LHCN-M2 (cell line): ENCODE measurements at places on chromosomes 16 and 17.

- no peak for DNase-seq
These were observed 61.4 kb downstream of the NXN start for GRCh38 chr17:917941-918740.

DNA sequence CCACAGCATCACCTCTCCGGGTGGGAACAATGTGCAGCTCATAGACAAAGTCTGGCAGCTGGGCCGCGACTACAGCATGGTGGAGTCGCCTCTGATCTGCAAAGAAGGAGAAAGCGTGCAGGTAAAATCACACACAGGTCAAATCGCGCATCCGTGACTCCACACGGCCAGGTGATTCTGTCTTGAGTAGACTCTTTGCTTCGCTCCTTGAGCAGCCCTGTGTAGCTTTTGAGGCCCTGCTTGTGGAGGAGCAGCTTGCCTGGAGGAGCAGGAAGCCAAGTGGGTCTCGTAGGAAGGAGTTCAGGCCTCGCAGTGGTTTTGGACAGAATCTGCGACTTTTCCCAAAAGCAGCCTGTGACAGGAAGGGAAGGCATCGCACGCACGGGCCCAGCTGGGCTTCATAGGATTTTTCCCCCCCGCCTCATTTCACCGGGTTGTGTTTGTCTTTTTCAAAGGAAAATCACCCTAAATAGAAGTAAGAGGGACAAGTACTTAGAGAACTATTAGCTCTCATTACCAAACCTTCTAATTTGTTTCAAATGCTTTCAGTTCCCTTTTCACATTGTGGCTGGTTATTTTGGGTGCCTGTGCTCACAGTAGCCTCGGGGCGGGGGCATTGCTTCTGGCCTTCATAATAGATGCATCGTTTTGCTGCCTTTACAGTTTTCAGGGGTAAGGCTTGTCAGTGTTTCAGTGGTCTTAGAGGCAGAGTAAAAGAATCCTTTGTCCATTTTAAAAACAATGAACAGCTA, 71.5 kb downstream of the SEC14L1 start:
- no peak for DNase-seq

DNA sequence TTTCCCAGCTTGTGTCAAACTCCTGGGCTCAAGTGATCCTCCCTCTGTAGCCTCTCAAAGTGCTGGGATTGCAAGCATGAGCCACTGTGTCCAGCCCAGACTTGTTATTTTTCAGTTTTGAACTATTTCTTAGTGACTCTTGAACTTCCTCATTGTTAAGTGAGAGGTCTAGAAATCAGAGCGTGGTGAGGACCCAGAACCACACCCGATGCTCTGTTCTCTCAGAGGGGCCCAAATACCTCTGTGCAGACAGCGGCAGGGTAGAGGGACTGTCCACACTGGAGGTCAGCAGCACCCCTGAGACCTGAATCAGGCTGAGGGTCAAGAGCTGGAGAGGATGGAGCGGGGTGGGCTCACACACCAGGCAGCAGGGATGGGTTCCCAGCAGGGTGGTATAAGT, 47.7 kb upstream of the MEAK7 start:
- no peak for DNase-seq

DNA sequence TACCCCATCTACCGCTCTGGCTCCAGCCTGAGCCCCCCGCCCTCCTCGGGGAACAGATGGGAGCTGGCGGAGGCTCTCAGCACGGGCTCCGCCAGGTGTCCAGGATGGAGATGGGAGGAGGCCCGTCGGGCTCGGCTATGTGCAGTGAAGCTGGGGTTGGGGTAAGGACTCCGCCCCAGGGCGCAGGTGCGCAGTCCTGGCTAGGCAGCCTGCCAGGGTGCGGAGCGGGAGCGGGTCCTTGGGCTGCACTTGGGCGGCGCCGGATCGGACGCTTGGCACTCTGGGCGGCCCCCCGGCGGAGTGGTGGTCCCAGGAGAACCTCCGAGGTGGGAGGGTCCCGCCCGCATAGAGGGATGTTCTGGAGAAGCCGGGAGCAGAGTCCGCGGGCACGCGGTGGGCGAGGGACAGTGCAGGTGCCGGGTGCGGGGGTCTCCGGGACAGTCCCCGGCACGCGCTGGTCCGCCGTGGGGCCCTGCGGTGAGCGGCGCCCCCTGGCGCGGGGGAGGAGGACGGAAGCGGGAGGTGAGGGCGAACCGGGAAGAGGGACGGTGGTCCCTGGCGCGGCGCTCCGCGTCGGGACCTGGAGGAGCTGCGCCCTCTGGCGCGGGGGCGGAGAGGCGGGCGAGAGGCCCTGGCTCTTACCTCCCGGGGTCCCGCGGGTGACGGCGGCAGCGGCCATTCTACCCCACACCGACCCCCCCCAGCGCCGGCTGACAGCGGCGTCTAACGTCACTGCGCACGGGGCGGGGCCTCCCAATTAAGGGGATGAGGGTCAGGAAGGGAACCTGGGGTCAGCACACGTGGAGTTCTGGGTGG, at the start of gene CAMTA2:
CAMTA2 (minus strand) TSS at position 725 of the 816 bp plus-strand sequence. CDS start 1,453 bp downstream, outside the sequence.
- DNase-seq = peak; percentile 66

- DNase-seq = peak; percentile 58
These were observed 86.9 kb downstream of the MRM3 start for GRCh38 chr17:869086-869485.

DNA sequence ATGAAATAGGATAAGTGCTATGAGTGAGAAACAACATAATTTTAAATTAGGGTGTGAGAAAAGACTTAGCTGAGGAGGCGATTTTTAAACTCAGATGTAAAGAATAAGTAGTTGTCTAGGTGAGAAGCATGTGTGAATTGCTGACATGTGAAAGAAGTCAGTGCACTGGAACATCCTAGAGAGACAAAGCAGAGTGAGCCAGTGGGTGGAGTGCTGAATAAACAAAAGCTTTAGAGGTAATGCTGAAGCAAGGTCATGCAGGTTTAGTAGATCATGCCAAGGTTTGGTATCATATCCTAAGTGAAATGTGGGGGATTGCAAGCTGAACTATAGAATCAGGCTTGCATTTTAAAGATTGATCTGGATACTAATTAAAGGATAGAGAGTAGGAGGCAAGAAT, 89.4 kb downstream of the KIF2B start:
- DNase-seq = no peak

DNA sequence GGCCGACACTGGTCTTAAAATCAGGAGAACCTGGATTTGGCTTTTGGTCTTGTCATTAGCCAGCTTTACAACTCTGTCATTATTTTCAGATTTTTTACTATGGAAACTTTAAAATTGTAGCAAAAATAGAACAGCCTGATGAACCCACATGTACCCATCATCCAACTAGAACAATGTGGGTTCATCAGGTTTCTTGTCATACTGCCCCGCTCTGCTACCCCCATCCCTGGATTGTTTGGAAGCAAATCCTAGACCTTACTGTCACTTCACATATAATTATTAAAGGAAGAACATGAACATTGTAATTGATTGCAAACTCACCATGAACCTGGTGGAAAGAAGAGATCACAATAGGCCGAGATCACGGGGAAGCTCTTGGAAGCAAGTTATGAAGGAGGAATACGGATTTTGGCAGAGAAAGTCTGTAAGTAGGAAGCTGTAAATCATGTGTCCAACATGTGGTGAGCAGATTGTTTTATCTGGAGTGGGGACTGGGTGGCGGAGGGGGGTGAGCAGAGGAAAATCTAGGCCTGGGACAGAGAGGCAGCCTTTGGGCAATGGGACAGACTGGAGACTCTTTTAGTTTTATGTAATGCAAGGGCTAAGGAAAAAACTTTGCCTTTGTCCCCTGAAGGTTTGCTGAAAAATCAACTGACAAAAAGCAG, 67.0 kb downstream of the PITPNC1 start:
- DNase-seq = peak; percentile 9

GRCh38 chr16:2749476-2749875, 3.0 kb upstream of the SRRM2 start:
- DNase-seq = no peak

DNA sequence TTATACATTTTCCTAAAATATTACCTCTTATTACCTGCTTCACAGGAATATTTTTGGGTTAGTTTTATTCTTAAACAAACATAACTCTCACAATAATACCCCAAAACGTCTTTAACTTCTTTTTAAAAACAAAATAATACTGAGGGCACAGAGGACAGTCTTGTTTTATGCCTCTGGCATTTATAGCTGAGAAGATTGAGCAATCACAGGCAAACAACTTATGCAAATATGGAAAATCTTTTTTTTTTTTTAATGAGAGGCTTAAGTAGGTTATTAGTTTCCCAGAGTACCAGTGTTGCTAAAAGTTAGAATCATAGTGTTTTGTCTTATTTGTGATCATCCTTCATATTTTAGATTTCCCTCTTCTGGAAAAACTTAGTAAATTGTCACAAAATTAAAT, 195.0 kb downstream of the FTO start:
- DNase-seq = no peak

DNA sequence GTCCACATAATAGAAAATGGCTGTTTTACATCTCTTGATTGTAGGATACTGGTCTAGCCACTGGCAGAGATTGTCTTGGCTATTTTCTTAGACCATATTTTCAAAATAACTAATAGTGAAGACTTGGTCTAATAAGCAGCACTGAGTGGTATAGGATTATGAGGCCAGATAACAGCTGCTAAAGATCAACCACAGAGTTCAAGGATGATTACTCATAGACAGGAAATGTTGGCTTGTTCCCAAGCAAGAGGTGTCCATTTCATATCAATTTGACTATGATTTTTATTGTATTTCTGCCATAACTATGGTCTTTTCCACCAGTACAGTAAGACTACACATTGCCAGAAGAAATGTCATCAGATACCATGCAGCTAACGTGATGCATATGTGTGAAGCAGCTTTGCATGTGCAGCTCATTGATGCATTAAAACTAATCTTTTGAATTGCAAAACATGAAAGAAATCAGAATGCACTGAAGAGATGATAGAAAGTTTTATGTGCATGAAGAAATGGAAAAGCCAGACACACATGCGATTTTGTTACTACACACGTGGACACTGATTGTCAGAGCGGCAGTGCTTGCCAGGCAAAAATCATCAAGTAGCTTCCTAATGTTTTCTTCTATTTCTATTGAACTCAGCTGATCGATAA, 693.3 kb downstream of the CDH11 start:
- DNase-seq = peak; percentile 98

DNA sequence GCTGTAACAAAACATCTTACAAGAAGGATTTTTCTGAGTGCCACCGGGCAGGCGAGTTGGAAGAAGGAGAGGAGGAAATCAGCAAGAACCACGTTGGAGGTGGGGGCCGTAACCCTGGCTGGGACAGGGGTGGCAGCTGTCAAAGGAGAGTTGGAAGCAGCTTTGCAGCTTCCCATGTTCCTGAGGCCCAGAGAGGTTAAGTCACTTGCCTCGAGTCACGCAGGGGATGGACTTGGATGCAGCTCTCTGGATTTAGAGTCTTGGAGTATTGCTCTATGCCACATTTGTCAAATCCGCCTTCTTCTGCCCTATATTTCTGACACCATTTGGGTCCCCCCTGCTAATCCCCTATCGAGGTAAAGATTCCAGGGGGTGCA, 83.0 kb upstream of the CIBAR2 start:
- DNase-seq = no peak

DNA sequence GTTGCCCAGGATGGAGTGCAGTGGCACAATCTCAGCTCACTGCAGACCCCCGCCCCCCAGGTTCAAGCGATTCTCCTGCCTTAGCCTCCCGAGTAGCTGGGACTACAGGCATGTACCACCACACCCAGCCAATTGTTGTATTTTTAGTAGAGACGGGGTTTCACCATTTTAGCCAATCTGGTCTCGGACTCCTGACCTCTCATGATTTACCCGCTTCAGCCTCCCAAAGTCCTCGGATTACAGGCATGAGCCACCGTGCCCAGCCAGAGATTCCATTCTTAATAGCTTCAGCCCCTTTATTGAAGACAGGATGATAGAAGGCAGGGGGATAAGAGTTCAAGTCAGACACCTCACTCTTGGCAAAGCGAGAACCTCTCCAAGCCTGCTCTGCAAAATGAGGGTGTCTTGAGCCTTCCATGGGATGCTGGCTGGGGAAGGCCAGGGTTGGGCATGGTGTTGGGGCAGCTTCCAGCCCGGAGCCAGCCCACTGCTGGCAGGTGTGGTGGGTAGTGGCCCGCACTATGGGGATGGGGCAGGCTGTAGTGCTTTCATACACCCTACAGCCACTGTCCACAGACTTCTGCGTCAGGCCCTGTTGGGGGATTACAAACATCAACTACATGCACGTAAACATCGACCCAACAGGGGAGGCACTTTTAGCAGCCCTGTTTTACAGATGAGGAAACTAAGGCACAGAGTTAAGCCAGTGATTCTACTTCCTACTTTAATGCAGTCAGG, 3.5 kb downstream of the CARHSP1 start:
- DNase-seq = no peak

- DNase-seq = no peak
These were observed 29.7 kb downstream of the TPSG1 start for GRCh38 chr16:1195393-1195666.

GRCh38 chr16:76583466-76583865, 306.3 kb downstream of the CNTNAP4 start:
- peak; percentile 1 for DNase-seq

DNA sequence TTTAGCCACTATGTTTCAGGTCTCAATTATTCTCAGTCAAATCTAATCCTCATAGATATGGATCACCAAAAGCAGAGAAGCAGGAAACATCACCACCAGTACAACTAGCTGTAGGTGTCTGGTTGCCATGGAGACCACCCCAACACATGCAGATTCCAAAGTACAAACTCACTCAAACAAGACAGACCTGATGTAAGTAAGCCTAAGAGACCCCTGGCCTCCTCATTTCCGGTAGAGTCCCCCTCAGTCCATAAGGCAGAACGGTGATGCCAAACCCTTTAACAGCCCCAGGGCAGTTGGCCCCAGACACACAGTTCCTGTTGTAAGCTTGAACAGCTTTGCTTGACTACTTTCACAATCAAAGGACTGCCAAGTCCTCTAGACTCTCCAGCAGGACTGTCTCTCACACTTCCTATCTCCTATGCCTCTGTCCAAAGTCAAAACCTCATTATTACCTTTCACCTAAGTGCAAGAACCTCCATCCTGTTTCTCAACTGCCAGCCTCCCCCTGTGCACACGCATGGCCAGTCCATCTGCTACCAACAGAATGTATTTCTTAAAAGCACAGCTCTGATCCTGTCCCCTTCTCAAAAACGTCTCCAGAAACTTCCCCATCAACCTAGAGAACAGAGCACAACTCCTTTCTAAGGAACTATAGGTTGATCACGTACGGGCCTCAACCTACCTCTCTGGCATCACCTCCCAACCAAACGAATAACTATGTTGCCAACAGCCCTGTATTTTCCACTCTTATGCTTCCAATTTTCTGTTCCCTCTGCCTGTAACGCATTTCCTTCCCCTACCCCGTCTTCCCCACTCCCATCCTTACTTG, 23.9 kb downstream of the SLC39A11 start:
- peak; percentile 15 for DNase-seq
